ENCODE measurements at places on chromosomes 12 and 14.

DNA sequence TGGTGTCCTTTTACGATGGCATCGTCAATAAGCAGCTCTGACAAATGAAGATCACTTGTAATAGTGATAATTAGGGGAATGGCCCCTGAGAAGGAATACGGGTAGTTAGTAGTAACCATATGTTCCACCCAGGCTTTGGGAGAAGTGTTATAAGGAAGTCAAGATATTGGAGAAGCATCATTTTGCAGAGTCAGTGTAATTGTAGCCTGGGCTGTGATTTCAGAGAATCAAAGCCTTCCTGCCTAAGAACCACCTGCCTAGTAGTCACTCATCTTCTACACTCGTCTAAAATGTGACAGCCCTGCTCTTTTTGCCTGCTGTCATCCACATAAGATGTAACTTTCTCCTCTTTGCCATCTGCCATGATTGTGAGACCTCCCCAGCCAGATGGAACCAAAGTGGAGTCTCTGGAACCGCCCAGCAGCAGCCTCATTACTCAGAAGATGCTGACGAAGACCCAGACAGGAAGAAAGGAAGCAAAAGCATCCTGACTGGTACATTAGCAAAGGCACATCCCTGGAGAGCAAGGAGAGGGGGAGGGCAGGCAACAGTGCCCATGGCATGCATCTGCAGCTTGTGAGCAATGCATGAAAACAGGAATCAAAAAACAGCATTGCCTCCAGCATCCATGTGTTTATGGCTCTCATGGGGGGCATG is 12.6 kb upstream of the EDDM3A start:
- DNase-seq: no peak

- DNase-seq: no peak
Observed at GRCh38 chr14:93951635-93952540, 24.5 kb downstream of the ASB2 start.

DNA sequence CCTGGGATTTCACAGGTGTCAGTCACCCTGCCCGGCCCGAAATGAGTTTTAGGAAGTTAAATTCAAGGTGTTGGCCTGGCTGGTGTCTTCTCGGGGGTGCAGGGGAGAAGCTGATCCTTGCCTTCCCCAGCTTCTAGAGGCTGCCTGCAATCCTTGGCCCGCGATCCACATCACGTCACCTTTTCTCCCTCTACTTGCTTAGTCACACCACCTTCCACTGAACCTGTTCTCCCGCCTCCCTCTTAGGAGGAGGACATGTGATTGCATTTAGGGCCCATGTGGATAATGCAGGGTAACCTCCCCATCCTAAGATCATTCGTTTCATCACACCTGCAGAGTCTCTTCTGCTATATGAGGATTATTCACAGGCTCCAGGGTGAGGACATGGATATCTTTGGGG is 25.4 kb upstream of the ATXN2 start:
- no peak for DNase-seq

GRCh38 chr12:45726603-45727300 is 2.8 kb upstream of the ARID2 start:
- DNase-seq: peak; percentile 68

- peak; percentile 77 for DNase-seq
Observed at GRCh38 chr12:113103756-113104450, 31.7 kb downstream of the RASAL1 start.

GRCh38 chr14:80930836-80931389 is 10.6 kb downstream of the CEP128 start:
- DNase-seq: peak; percentile 42

DNA sequence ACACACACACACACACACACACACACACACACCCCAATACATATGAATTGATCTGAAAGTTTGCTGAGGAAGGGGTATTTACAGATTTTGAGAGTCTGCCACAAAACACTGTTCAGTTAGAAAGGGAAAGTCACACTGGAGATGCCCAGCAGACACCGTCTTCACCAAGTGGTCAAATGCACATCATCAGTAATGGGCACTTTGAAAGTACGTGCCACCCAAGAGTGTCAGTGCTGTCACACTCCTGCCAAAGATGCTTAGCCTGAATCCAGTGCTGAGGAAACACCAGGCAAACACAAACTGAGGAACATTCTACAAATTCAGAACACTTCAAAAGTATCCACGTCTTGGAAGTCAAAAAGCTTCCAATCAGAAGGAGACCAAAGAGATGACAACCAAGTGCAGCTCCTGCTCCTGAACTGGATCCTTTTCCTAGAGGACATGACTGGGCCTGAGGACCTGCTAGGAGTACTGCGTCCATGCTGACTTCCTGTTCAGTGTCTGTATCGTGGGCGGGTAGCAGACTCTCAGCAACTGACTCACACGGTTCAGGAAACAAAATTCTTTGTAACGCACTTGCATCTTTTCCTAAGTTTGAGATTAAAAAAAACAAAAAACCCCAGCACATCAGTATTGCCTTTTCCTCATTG is 18.6 kb downstream of the PSMC1 start:
- DNase-seq: no peak

DNA sequence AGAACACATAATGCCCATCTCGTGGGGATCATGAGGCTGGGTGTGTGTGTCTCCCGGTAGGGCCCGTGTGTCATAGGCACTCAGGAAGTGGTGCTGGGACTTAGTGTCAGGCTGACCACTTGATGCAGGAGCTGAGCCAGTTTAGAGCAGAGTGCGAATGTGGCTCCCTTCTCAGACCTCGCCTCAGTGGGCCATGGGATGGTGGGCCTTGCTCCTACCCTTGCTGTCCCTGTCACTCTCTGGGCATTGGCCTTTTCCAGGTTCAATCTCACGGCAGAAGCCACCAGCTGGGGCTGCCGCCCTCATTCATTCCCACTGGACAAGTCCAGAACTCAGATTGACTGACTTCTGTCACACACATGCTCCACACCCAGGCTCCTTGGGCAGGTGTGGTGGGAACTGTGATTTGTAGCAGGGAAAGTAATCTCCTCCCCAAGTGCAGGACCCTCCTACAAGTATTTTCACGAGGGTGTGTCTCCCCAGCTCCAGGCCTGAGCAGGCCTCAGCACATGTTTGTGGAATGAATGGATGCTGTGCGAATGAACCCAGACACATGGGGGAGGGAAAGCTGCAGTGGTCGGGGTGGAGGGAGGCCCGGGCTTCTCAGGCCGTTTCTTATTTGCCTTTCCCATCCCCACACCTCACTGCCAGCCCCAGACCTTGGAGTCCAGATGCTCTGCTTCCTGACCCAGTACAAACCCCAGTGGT is 54.9 kb downstream of the BEGAIN start:
- peak; percentile 17 for DNase-seq

DNA sequence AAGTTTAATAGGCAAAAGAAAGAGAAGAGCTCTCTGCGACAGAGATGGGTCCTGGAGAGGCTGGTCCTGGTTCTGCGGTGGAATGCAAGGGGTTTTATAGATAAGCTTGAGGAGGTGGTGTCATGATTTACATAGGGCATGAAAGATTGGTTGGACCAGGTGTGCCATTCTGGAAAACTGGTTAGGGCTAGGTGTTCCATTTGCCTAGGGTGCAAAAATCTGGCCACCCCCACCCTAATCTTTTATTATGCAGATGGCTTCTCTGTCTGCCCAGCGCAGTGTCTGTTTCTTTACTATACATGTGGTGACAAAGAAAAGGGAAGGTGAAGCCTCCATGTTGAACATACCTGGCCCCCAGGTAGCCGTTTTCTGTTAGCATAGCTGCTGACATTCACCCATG is 65.4 kb downstream of the ERC1 start:
- DNase-seq: no peak

DNA sequence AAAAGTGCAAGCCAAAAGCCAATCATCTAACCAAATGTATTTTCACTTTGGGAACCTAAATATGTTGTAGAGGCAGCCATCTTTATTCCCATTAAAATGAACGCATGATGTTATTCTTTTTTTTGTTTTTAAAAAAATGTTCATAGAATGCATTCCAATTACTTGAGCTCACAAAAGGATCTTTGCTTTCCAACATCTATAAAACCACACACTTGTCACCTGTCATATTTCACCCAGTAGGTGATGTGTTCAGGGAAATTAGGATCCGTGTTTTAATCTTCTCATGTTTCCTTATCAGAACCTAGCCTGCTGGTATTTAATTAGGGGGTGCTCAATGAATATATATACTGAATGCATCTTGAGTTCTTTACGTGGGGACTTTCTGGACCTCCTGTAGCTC is 13.6 kb downstream of the TTC8 start:
- DNase-seq: no peak

GRCh38 chr12:121352682-121353018 is 439 bp upstream of the ANAPC5 start:
- DNase-seq: no peak

DNA sequence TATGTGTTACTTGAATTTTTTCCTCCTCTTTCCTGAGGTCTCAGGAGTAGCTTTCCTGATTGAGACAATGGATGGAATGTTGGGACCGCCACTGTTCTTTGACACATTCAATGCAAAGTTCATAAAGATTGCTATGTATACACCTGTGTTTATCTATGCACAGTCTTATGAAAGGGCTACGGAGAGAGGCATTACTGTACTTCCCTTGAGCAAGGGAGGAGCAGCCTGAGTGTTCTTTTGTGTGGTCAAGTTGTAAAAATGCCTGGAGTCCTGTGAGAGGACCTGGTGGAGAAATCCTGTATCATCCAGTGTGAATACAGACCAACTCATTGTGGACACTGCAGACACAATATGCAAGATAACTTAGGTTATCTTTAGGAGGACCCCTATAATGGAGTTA is 1.2 kb downstream of the SRGAP1 start:
- DNase-seq: no peak

DNA sequence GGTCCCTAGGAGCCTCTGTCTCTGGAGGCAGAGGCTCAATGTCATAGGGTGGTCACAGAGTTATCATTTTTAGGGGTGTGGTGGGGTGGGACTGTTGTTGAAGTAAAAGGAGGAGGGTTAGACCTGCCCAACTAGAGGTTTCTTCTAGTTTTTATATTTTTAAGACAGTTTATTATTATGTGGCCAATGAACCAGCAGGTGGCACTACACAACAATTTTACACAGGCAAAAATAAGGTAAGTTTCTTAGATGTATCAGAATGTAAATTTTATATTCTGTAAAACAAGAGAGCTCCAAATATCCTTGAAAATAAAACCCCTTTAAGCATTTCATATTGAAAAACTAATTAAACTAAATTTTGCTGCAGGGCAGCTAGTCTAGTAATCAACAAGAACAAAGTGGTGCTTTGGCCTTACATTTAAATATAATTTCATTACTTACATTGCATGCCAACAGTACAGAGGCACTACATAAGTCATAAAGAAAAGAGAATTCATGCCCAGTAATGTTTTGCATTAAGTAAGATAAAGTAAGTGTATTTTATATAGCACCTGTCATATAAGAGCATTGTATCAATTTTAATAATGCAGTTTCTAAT is 22.2 kb upstream of the OVCH1 start:
- no peak for DNase-seq

DNA sequence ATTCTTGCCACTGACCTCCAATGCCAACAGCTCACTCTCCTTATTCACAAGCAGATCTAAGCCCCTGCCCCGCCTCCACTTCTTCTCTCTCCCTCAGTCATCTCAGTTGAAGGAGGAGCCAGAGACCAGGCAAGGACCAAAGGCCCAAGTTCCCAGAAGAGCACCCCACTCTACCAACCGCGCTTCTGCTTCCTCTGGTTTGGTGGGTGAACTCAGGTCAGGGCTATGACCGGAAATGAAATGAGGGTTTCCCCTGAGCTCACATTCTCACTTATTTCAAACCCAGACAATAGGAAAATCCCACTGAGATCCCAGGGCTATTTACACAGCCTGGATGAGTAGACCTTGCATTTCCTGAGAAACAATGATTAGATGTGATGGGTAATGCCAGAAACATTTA is 9.9 kb downstream of the DPF3 start:
- DNase-seq: no peak

DNA sequence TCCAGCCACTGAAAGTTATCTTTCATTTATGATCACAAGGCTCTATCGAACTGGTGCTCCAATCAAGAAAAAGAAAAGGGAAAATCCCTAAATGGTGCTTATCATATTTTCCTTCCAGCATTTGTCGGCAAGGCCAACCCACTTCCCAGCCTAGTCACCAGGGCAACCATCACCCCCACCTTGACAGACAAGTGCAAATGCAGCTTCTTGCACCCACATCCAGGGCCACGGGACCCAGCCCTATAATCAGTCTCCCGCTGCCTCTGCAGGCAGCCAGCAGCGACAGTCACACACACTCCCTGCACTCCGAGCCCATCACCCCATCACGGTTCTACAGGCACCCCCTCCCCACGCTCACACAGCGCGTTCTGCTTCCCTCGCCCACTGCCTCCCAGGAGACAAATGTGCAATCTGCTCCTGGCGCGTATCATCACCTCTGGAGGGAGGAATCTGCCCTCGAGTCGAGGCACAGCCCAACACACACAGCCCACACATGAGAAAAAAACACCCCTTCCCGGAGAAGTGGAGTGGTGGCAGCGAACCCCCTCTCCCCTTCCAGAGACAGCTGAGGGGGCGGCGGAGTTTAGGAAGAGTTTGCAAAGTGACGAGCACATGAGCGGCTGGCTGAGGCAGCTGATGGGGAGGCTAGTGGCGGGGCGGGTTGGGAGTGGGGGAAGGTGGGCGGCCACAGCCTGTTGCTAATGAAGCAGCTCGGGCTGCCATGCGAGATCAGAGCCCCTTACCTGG is 9.3 kb upstream of the PPP4R4 start:
- DNase-seq: no peak

DNA sequence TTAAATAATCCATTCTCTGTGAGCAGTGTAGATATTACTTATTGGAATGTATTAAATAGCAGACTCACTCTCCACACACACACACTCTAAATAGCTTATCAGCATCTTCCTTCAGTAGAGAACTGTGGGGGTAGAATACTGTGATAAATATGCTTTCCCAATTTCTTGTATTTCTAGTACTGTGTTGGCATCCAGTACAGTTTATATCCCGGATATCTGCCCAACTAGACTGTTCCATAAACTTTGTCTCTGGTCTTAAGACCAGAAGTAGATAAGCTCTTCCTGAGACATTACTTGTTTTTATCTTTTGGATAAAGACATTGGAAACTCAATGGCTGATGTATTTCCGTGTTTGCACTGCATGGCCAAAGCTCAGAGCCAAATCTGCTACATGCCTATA is 136.2 kb upstream of the PDZRN4 start:
- no peak for DNase-seq

DNA sequence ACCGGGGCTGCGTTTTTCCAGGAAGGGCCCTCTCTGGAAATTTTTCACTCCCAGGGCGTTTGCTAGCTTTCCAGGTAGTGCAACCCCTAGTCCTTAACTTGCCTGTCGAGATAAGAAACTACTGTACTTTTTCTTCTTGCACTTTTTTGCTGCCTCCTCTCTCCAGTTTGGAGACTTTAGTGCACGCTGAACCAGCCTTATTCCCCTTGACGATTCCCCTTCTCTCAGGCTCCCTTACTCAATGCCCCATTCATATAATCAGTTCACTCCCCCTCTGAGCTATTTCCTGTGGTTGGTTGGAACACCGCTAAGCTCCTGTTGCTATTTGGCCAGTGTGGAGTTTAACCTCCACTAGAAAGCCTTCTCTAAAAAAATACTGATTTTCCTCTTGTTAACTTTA is 682 bp downstream of the CREBL2 start:
- DNase-seq: no peak

GRCh38 chr14:105879503-105879866 is 353.1 kb downstream of the TMEM121 start:
- no peak for DNase-seq
